ENCODE measurements at places on chromosomes 3 and 15.

- DNase-seq = peak; percentile 43
Measured at GRCh38 chr3:130894130-130894985, 474 bp downstream of the ATP2C1 start.

GRCh38 chr15:82108489-82109078 is 62.8 kb upstream of the MEX3B start:
- DNase-seq = peak; percentile 81

- DNase-seq = no peak
Measured at GRCh38 chr3:33403756-33404155, 36.4 kb downstream of the UBP1 start.

DNA sequence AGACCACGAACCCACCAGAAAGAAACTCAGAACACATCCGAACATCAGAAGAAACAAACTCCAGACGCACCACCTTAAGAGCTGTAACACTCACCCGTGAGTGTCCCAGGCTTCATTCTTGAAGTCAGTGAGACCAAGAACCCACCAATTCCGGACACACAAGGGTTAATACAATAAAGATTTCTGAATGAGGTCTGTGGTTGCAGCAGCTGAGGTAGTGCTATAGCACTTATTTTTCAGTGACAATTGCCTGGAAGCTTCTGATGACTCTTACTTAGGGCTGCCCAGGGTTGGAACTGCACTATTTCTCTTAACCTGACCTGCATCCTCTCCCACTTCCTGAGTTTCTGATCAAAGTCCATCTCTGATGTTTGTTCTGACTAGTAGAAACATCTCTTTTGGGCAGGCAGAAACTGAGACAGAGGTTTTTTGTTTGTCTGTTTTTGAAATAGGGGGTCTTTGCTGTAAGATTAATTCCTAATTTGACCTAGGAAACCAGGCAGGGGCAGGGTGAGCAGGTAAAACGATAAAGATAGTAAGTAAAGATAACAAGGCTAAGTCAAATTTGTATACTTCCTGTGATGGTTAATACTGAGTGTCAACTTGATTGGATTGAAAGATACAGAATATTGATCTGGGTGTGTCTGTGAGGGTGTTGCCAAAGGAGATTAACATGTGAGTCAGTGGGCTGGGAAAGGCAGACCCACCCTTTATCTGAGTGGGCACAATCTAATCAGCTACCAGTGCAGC is 169.1 kb downstream of the GAP43 start:
- peak; percentile 9 for DNase-seq

- DNase-seq = no peak
Measured at GRCh38 chr3:150773616-150774192, 10.7 kb upstream of the SIAH2 start.

DNA sequence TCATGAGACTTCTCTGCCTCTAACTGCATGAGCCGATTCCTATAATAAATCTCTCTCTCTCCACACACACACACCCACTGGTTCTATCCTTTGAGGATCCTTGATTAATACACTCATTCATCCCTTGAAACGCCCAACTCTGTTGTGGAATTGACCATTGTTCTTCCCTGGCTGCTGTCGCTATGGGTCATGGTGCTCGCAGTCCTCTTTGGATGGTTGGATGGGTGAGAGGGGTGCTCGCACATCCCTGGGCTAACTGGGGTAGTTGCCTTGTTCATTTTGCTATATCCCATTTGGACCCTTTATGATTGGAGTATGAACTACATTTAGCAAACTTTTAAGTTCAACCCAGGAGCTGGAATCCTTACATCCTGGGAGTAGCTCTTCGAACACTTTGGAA is 33.9 kb upstream of the MYZAP start:
- no peak for DNase-seq

GRCh38 chr15:78628227-78628626 is 7.4 kb upstream of the CHRNA3 start:
- DNase-seq = no peak

DNA sequence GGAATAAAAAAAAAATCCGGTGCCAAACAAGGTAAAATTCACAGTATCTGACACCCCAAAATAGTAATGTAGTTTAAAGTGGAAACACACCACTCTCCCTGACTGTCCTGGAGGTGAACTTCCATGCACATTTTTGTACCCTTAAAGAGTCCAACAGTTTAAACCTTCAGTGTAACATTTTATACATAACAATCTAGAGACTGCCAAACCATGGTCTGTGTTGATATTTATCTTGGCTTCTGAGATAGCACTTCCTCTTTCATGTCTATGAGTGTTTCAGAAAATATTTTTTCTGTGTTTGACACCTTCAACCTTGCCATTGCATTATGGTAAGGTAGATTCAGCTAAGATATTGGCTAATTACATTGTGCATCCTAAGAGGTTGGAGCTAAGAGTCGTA is 13.9 kb downstream of the TMEM45A start:
- DNase-seq = no peak

DNA sequence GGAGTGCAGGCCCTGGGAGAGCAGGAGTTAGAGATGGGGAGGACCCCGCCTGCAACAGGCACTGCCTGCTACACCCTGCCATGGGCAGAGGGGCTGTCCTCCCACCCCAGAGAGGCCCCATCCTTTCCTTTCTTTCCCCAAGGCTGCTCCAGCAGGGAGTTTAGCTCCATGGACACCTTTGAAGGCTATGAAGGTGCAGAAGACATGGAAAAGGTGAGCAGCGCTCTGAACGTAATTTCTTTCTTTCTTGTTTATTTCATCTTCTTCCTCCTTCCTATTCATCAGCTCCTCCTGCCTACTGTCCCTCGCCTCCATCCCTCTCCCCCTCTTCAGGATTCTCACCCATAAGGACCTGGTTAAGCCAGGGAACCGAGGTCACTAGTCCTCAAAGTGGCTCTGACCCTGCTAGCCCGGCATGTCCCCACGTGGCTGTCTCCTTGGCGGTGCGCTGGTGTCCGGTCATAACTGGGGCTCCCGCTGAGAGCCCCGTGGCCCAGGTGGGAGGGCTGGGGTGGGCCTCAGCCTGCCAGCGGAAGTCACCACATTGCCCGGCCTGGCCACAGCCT is 16.0 kb upstream of the ADIPOQ start:
- no peak for DNase-seq

GRCh38 chr3:143657391-143657790 is 190.9 kb downstream of the SLC9A9 start:
- DNase-seq = no peak

DNA sequence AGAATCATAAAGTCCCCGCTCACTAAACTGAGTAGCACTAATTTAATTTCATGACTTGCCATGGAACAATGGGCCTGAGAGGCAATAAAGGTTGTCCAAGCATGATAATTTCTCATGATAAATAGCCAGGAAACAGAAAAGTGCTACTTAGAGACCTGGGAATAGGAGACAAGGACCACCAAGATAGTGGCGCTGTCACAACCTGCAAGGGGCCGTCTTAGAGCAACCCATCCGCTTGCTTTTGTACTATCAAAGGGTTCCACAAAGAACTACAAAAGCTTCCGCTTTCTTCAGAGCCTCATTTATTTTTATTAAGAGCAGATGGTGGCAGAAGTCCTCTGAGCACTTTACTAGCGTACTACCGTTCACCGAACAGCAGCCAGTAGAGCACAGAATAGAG is 421.7 kb upstream of the GRM7 start:
- DNase-seq = no peak

GRCh38 chr15:77870195-77871065 is 207.1 kb downstream of the TBC1D2B start:
- DNase-seq = peak; percentile 83

DNA sequence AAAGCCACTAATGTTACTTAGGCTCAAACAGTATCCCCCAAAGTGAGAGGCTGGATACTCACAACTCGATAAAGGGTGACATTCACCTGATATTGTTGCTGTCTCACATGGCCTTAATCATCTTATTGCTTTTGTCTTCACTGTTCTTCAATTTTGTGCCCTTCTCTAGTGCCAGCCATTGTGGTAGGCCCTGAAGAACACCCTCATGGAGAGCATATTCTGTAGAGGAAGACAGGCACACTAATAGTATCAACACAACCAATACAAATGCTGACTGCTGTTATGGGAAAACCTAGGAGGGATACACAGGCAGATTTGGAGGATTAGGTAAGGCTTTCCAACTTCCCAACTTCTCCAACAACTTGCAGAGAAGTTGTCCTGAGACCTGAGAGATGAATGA is 4.1 kb upstream of the BLM start:
- no peak for DNase-seq

DNA sequence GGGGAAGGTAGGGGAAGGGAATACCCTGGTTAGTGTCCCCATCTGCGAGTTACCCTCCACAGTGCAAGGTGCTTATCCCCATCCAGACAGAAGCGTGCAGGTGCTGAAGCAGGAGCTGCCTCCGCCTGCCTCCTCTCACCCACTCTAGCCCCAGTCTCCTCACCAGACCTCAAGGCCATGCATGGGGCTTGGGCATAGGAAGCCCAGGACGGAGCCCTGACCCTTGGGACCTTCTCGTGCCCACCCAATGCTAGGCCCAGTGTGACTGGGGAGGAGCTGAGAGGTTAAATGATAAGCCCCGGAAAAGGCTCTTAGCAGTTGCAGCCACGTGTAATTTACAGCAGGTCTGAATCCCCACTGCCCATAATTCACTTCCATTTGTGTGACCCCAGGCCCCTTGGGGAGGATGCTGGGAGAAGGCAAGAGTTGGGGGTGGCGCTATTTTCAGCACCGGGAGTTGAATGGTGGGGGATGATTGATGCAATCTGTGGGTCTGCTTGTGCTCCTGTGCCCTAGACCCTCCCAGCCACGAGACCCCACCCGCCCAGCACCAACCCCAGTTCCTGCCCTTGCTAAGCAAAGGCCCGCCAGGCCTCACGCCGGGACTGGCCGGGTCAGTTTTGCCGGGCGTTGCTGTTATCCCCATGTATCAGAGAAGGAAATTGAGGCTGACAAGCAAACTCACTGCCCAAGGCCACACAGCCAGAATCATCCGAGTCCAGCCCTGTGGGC is 14.5 kb upstream of the PLXND1 start:
- DNase-seq = no peak

- no peak for DNase-seq
Measured at GRCh38 chr15:76390571-76390970, 54.0 kb downstream of the ISL2 start.

GRCh38 chr15:88800738-88801137 is 2.5 kb upstream of the ACAN start:
- no peak for DNase-seq

Measured in AG20443 (cell line).